Activated CD4-positive, alpha-beta T cell treated with anti-CD3 and anti-CD28 coated beads, Interleukin-2, amount 50 U/mL, for 24 hours (primary cell): ENCODE measurements at places on chromosomes 1 and 21.

DNA sequence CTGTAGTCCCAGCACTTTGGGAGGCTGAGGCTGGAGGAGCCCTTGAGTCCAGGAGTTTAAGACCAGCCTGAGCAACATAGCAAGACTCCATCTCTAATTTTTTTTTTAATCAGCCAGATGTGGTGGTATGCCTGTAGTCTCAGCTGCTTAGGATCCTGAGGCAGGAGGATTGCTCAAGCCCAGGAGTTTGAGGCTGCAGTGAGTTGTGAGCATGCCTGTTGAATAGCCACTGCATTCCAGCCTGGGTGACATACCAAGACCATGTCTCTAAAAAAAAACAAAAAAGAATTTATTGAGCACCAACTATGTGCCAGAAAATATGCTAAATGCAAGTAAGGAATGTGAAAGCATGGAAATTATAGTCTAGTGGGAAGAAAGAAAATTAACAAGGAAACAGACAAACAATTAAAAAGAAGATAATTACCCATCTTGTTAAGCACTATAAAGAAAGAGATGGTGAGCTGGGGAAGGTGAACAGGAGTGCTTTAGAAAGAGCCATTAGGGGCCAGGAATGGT is 104.0 kb upstream of the ZNF678 start:
- DNase-seq = no peak

- no peak for DNase-seq
Observed at GRCh38 chr1:31345635-31346034, 27.2 kb downstream of the FABP3 start.

GRCh38 chr1:115300087-115300876 is 37.8 kb downstream of the NGF start:
- DNase-seq = no peak

- DNase-seq = no peak
Observed at GRCh38 chr1:22490309-22490708, 38.7 kb downstream of the ZBTB40 start.

DNA sequence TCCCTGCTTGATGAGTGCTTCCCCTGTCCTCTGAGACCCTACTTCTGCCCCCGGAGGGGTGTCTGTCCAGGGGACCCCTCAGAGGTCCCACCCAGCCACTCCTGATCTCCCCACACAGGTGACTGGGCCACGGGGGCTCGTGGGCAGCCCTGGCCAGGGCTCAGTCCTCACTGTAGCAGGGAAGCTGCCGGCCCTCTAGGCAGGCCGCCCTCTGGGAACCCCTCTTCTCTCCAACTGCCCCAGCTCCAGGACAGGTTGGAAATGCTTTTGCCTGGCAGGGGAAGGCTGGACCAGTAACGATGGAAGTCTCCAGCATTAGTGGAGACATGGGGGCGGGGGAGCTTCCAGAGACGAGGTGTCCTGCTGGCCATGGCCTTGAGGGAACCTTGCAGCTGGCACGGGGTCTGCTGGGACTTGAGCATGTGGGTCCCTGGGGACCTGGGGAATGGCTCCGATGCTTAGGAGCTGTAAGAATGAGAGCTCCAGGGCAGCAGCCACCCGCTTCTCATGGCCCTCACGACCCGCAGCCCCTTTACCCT is 3.1 kb upstream of the FNDC10 start:
- DNase-seq = no peak
